ENCODE measurements at places on chromosomes 7 and 10. TPM values are rescaled to one million over a fixed set of nuclear protein-coding genes. Genes with fewer than 3 reads are reported as not detected.

DNA sequence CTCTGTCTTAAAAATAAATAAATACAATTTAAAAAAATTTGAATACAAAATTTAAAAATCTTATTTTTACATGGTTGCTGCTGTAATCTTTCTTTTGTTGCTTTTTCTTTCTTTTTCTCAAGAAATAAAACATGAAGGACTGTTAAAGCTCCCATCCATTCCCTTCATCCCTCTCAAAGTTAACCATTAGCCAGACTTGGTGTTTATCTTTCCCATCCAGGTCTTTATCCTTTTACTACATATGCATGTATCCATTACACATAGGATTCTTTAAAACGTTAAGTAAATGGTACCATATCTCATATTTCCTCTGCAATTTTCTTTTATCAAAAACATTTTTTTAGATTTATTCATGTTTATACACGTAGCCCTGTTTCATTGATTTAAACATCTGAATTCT is 70.1 kb downstream of the CREB3L2 start:
- no peak for DNase-seq

- DNase-seq, result no peak
Observed at GRCh38 chr10:79542626-79543025, 17.6 kb downstream of the SFTPA2 start.

- peak; percentile 45 for DNase-seq
Observed at GRCh38 chr10:69874449-69874848, 72.7 kb downstream of the COL13A1 start.

GRCh38 chr10:110442746-110443145 is 55.0 kb upstream of the DUSP5 start:
- no peak for DNase-seq

DNA sequence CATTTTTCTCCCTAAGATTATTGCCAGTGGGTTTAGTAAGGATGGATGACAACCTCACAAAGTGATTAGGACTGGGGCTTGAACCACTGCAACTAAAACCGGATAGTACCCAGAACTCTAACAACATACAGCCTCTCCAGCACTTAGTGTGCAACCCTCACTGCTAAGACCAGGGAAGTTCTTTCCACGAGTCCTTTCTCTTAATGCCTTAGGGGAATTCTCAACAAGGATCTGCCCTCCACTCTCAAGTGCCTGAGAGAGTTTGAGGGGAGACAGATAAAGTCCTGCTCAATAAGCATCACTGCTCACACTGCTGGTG is 104.6 kb downstream of the NRP1 start:
- no peak for DNase-seq

DNA sequence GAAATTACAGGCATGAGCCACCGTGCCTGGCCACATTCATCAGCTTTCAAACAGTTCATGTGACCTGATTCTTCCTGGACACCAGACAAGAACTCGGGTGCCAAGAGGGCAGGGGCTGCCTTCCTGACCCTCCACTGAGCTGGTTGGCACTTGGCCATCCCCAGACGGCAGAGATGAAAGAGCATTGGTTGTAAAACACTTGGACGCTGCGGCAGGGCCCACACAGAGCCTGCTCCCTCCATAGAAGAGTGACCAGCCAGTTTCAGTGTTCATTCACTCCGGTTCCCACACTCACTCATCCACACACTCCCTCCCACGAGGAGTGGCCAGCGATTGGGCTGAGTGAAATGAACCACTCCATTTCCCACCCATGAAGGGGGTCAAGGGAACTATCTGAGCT is 112.3 kb downstream of the ITGB8 start:
- DNase-seq, result no peak

DNA sequence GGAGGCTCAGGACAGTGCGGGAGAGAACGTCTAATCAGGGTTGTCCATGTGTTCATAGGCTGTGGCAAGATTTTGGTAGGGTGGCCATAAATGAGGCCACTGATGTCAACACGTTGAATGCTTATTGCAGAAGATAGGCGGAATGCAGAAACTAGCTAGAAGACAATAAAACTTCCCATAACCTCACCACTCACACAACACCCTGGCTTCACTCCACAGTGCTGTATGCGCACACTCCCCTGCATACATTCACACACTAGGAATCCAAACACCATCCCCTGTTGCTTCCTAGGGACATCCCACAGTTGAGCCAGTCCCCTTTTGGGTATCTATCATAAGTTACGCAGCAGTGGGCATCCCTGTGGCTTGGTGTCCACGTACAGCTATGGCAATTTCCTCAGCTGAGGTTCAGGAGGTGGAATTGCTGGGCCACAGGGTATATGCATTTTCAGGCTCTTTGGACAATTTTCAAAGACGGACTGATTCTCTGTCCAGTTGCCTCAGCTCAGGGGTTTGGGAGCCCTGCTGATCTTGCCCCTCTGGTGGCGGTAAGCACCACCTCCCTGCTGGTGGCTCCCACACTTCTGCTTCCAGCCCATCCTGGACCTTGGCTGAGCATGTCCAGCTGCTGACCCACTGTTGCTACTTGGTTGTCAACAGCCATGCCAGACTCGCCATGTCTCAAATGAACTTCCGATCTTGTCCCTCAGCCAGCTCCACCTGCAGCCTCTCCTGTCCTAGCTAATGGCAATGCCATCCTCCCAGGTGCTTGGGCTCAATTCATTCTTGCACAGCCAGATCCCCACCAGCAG is 36.4 kb downstream of the CDH23 start:
- no peak for DNase-seq

The MMP21 gene
- total RNA-seq, result not detected

- DNase-seq, result no peak
Observed at GRCh38 chr10:91702620-91703019, 69.7 kb upstream of the PPP1R3C start.

- peak; percentile 92 for DNase-seq
Observed at GRCh38 chr10:8913720-8914119, 859.2 kb downstream of the GATA3 start.

The MYH16 gene
- not detected for total RNA-seq

DNA sequence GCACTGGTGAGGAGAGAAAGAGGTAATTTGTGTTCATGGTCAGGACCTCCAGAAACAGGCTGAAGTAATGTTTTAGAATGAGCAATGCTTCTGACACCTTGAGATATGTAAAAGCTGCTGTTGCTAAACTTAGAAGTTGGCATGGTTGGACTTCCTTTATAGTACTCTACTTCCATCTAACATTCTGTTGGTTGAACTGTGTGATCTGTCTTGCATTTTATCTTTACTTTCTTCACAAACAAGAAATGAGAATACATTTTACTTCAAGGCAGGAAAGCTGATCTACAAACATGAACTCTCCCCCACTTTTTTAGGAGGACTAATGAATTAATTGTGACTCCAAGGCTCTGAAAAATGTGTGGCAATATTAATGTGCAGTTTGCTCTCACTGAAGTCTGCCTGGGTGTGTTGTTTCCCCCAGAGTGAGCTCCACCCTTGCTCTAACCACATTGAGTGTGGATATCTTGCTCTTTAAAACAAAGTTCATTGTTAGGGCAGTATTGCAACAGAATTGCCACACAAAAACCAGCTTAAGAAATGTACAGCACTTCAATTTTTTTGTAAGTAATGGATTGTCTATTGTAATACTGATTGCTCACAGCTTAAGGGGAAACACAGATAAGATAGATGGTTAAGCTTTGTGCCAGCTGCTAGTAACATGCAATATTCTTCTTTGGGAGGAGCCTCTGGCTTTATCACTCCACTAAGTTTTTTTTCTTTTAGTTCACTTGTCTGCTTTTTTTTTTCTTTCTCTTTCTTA is 69.0 kb downstream of the ADD3 start:
- peak; percentile 91 for DNase-seq

- no peak for DNase-seq
Observed at GRCh38 chr7:151659219-151659618, 139.5 kb upstream of the RHEB start.

The UCMA gene
- total RNA-seq, result not detected

DNA sequence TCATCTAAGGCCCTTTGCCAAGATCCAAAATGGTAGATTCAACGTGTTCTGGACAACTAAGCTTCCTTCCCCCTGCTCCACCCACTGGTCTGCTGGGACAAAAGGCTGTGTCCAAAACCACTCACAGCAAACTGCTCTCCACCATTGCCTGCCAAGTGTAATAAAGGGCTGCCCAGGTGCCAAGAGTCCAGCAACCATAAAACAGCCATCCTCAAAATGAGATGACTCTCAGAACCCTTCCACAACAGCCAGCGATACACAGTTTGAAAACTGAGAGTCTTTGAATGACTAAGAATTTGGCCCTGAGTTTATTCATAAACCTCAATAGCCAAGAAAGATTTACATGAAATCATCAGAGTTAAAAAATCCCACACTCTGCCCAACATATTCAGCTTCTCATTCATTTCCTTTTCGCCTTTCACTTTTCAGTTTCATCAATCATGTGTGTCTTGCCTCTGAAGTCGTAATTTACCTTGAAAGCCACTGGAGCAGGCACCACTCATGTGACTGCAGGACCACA is 658.1 kb upstream of the MGMT start:
- DNase-seq, result no peak

- peak; percentile 55 for DNase-seq
Observed at GRCh38 chr10:7417103-7417623, 6.3 kb upstream of the SFMBT2 start.

- DNase-seq, result no peak
Observed at GRCh38 chr7:15215616-15216015, 313.1 kb upstream of the DGKB start.

GRCh38 chr7:6350433-6351058 is 78.1 kb upstream of the CYTH3 start:
- DNase-seq, result peak; percentile 47

The GIMAP8 gene
- total RNA-seq, result not detected

- no peak for DNase-seq
Observed at GRCh38 chr10:50480054-50481007, 143.4 kb downstream of the SGMS1 start.

DNA sequence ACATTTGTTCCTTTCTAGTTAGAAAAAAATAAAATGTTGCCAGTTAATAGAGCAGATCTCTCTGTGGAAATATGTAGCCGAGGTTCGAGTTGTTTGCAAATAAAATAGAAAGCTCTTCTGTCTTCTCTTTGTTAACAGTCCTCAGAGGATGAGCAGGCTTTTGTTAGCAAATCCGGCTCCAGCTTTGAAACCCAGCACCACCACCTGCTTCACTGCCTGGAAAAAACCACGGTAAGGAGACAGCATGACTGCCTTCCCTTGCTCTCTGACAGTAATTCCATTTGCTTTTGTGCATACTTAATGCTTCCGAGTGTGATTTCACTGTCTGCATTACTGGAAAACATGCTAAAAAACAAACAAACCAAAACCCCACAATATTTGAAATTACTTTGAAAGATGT is 115.6 kb downstream of the TSPAN12 start:
- DNase-seq, result no peak

DNA sequence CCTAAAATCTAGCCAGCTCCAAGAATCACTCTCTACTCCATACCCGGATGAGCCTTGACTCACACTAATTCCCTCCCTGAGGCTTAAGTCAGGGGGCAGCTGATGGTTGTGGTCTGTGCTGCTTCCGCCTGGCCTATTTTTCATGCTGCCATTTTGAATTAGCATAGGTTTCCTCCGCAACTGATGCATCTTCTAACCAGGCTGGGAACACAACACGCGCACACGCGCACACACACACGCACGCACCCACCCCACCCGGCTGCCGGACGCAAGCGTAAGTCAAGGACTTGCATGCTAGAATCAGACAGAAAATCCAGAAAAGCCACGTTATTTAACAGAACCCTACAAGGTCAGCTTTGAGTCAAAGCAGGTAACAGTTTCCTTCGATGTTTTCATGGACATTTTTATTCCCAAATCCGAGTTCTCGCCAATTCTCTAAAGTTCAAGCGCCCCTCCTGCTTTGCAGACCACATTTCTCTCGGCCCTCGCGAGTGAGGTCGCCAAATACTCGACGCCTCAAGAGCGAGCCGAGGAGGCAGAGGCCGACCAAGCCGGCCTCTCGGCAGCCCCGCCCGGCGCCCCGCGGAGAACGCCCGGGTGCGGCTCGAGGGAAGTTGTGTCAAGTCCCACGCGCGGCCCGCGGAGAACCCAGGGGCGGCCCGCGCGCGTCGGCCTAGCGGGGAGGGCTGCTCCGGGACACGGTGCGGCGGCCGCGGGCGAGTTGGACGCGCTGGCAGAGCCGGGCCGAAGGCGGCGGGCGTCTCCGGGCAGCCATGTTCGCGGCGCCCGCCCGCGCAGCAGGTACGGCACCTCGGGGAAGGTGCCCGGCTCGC is 961 bp downstream of the SCRN1 start:
- peak; percentile 35 for DNase-seq

DNA sequence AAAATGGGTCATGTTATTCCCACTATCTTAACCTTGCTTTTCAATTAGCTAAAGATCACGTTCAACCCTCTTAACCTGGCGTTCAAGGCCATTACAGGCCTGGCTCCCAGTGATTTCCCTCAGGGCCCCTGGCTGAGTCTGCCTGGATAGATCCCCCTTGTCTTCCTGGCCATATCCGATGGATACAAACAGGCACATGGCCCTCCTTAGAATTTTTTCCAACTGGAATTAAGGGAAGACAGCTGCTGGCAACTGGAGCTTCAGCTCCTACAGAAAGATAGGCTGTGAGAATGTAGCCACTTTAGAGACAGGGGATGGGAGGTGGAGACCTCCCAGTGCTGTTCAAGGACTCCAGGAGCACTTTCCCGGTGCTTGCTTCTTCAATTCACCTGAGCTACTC is 63.1 kb upstream of the ITGA8 start:
- DNase-seq, result no peak

All from MCF 10A (cell line).